Astrocyte (in vitro differentiated cells and primary cell): ENCODE measurements at places on chromosomes 5 and 9. TPM values are rescaled to one million over a fixed set of nuclear protein-coding genes. Genes with fewer than 3 reads are reported as not detected.

The FOXI1 gene
- not detected in 2 replicates for total RNA-seq

DNA sequence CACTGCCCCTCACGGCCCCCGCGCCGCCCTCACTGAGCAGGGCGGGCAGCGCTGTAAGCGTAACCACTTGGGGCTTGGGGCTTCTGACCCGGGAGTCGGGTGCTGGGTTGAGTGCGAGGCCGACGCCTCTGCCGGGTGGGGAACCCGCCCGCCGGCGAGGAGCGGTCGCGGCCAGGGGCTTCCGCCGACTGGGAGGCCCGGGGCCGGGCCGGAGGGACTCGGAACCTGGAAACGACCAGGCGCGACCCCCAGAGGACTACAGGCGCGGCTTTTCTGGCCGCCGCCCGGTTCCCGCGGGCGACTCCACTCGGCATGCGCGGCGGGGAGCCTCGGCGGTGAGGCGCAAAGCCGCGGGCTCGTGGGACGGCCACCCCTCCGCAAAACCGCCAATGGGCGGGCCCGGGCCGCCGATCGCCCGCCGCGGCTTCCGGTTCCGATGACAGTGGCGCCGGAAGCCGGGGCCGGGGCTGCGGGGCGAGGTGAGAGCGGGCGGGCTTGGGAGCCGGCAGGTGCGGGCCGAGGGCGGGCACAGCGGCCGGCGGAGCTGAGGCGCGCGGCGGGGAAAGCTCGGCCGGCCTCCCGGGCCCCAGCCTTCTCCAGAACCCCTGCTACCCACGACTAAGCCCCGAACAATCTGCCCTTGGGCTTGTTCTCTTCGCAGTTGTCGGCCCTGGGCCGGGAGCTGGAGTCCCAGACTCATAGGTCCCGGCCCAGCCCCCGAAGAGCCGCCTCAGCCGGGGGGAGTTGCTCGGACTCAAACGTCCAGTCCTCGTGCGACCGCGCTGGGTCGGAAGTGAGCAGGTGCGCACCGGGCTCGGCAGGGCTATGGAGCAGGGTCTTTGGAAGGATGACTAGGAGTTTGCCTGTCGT is at the start of gene RMND5B:
TSS of gene RMND5B (plus strand) at position 439 of the 870 bp plus-strand sequence. CDS start 7,106 bp downstream, outside the sequence.
- DNase-seq = peak; percentile 53

DNA sequence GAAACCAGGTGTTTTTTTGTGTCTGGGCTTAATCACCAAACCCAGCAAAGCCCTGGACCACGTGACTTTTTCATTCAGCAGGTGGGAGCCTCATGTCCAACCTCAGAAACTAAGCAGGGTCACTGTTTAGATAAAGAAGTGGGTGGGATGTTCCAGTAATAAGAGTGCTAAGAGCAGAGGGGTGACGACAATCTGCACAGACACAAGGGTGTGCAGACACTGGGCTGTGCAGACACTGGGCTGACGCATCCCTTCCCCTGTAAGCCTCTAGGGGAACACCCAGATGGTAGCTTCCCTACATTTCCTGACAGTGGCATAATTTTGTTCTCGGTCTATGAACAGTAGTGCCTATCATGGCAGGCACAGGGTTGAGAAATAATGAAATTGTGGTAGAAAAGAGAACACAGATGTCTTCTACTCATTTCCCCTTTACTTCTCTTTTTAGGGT is 85.1 kb downstream of the SAXO1 start:
- DNase-seq = no peak

DNA sequence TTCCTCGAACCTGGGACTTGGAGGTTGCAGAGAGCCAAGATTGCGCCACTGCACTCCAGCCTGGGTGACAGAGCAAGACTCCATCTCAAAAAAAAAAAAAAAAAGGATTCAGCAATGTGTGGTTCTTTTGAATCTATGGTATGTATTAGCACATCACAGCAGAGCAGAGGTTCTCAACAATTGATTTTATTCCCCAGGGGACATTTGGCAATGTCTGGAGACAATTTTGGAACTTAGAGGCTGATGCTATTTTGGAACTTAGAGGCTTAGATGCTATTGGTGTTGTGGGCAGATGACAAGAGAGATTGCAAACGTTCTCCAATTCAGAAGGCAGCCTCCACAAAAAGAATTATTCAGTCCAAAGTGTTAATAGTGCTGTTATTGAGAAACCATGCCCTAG is 115.2 kb downstream of the TMC1 start:
- no peak for DNase-seq

The UBE2QL1 gene
- 0.34 and 0.50 TPM in 2 replicates for total RNA-seq

GRCh38 chr9:124869986-124870560 is 8.1 kb downstream of the ARPC5L start:
- no peak for DNase-seq

DNA sequence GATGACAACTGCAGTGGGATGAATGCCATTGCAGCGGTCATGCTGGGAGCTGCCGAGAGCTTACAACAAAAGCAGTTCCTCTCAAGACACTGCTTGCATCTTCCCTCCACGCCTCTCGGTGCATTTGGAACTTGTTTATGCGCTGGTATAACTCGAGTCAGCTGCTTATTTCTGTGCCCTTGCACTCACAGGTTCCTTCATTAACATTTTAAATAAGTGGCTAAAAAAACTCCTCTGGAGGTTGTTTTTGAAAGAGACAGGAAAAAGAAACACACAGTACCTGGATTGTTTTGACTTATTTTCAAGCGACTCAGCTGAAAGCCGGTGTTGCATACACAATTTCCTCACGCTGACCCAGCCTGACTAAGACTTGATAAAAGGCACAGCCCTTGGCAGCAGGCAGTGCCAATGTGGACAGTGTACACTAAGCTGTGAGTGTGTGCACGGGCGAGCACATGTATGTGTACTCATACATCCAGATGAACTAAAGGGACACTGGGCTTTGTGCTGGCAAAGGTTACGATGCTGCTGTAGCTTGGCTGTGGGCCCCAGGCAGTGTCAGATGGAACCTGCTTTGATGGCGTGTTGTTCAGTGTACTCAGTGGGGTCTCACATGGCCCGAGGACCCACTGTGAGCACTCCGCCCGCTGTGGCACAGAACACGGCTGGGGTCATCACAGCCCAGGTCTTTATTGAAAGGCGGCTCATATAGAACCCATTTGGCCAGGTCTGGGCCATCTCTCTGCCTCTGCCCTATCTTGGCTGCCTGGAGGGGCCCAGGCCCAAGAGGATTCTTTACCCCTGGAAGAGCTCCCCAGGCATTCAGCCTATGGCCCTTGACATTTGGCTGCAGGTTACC is 92.3 kb downstream of the ANKRD33B start:
- DNase-seq = no peak

- DNase-seq = no peak
Observed at GRCh38 chr5:3197304-3198073, 398.1 kb upstream of the IRX1 start.

The EQTN gene
- not detected in 2 replicates for total RNA-seq

DNA sequence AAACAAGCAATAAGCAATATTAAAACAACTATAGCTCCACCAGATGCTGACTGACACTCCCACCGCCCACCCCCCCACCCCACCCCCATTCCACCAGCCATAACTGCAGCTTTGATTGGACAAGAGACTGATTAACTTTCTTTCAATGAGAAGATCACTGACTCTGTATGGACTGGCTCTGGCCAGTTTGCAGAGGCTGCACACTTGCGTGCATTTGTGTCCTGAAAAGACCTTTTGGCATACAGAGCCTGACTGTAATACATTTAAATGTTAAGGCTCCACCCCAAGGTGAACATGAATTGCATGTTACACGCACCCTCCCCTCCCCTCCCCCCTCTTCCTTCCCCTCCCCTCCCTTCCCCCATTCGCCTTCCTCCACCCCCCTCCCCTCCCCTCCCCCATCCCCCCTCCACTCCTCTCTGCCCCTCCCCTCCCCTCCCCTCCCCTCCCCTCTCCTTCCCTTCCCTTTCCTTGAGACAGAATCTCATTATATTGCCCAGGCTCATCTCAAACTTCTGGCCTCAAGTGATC is 31.1 kb downstream of the FGD3 start:
- DNase-seq = no peak

- DNase-seq = no peak
Observed at GRCh38 chr5:139167952-139168720, 30.0 kb downstream of the SIL1 start.
